Occipital lobe (tissue), 3 donors: ENCODE measurements at places on chromosomes 5 and 9. TPM values are rescaled to one million over a fixed set of nuclear protein-coding genes. Genes with fewer than 3 reads are reported as not detected.

GRCh38 chr5:68682400-68683160, 411.2 kb upstream of the SLC30A5 start:
- DNase-seq: no peak

- no peak for DNase-seq
Measured at GRCh38 chr5:51599587-51599986, 216.3 kb downstream of the ISL1 start.

GRCh38 chr5:128815201-128815600, 150.1 kb upstream of the SLC27A6 start:
- no peak for DNase-seq

- no peak for DNase-seq
Measured at GRCh38 chr5:88881571-88881971, 1.4 kb downstream of the MEF2C start.

- no peak for DNase-seq
Measured at GRCh38 chr9:130360672-130361071, 84.1 kb upstream of the ASS1 start.

DNA sequence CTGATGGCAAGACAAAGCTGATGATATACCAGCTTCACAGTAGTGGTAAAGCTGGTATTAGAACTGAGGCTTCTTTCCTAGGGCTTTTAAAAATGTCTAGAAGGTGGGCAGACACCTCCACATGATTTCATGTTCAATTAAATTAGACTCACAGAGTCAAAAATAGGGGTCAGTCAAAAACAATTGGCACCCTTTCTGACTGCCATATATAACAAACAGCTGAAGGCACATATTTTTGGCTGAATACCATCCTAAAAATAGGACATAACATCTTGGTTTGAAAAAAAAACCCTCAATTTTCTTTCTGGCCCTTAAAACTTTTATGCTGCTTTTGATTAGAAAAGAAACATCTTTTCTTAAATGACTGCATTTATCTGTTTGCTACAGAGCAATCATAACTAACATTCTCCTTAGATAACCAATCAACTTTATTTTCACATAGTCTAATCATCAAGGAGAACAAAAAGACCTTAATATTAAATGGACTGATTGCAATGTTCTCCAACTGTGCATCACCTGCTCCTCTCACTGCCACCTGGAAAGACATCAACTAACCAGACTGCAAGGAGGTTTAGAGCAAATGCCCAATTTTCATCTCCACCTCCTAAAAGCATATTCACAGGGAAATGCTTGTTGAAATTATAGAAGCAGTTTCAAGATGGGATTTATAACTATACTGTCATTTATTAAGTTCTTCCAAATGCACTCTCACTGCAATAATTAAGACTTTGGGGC, 3.2 kb downstream of the SGTB start:
- DNase-seq: no peak

GRCh38 chr5:139131465-139131864, 66.7 kb downstream of the SIL1 start:
- DNase-seq: peak; percentile 75

GRCh38 chr5:157126-157715, 34.1 kb upstream of the LRRC14B start:
- DNase-seq: no peak

GRCh38 chr9:134320868-134321471, 5.3 kb upstream of the RXRA start:
- no peak for DNase-seq

CCNO gene
- 0.16 TPM for total RNA-seq

ZNF484 gene
- total RNA-seq: 59.3 TPM

PCDHA9 gene
- 18.6 TPM for total RNA-seq

RMRP gene
- 159,856 TPM for total RNA-seq

FGF10 gene
- 0.47 TPM for total RNA-seq
